ENCODE measurements at places on chromosomes 3 and 15. TPM values are rescaled to one million over a fixed set of nuclear protein-coding genes. Genes with fewer than 3 reads are reported as not detected.

SRGAP3 gene
- total RNA-seq: 5.1 TPM

GRCh38 chr3:186520957-186521842 lies 23.0 kb downstream of the CRYGS start:
- DNase-seq: no peak

DNA sequence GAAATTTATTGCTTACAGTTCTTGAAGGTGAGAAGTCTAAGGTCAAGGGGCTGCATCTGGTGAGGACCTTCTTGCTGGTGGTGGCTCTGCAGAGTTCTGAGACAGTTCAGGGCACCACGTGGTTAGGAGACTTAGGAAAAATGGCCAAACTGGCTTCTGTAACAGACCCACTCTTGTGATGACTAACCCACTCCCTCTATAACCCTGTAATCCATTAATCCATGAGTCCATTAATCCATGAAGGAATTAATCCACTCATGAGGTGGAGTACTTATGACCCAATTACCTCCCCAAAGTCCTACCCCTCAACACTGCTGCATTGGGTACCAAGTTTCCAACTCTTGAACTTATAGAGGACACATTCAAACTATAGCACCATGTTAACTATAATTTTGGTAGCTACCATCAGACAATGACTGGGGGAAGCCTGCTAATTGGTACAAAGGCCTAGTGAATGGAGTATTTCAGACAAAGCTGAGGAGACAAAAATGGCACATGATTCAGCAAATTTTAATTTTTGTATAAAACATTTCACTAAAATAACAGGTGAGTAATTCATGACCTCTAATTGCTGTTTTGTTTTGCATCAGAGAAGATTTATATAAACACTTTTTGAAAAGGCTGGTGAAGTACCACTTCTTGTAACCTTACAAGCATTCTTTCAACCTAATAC lies 374.1 kb upstream of the TBL1XR1 start:
- no peak for DNase-seq

DNA sequence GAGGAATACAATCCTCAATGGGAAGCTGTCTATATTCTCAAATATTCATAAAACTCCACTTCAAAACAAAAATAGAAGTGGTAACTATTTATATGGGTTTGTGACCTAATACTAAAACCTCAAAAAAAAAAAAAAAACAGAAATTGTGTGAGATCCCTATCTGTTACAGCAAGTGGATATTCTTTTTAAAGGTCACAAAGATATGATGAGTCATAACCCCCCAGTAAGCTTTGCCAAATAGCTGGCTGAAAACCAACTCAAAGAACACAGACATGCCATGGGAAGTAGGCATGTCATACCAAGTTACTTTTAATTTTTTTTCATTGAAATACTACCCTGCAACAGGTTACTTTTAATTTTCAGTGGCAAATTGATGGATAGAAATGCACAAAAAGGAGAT lies 62.5 kb downstream of the CBLB start:
- DNase-seq: no peak

GRCh38 chr3:106620646-106621045 lies 751.8 kb upstream of the CBLB start:
- no peak for DNase-seq

GRCh38 chr15:51365417-51365816 lies 24.0 kb downstream of the GLDN start:
- no peak for DNase-seq

- DNase-seq: no peak
These were observed 560.8 kb upstream of the TBL1XR1 start for GRCh38 chr3:177758126-177758525.

- no peak for DNase-seq
These were observed 36.0 kb downstream of the ZIC4 start for GRCh38 chr3:147370349-147370748.

DNA sequence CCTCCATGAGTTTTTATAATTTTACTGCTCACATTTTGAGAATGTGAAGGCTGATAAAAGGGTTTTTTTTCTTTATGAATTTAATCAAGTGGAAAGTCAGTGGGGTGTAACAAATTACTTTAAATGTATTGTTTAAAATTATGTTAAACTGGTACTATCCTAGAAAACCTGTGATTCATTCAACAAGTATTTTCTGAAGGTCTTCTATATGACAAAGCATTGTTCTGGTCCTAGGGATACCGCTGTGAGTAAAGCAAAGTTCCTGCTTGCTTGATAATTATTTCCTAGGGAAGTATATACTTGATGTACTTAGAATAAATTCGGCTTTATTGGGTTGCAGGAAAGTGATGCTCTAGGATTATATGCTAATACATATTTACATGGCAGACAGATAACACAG lies 152.8 kb upstream of the GOLGA6L4 start:
- DNase-seq: no peak
